Suppressor macrophage treated with lipopolysaccharide for 4 hours (primary cell): ENCODE measurements at places on chromosomes 3 and 15.

DNA sequence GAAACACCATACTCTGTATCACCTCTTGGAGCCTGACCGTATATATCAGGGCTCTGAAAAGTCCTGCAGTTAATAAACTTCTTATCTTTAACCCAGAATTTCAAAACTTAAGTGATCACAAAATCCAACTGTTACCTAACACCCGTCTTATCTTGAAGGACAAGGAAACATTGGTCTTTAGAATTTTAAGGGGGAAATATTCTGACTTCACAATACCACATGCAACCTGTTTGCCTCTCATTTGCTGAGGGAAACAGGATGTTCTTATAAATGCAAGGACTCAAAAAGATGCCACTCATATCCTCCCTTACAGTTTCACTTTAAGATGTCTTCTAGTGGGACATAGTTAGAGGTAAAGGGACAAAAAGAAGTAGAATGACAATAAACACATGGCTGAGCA lies 67.9 kb downstream of the CRTC3 start:
- peak; percentile 15 for DNase-seq

DNA sequence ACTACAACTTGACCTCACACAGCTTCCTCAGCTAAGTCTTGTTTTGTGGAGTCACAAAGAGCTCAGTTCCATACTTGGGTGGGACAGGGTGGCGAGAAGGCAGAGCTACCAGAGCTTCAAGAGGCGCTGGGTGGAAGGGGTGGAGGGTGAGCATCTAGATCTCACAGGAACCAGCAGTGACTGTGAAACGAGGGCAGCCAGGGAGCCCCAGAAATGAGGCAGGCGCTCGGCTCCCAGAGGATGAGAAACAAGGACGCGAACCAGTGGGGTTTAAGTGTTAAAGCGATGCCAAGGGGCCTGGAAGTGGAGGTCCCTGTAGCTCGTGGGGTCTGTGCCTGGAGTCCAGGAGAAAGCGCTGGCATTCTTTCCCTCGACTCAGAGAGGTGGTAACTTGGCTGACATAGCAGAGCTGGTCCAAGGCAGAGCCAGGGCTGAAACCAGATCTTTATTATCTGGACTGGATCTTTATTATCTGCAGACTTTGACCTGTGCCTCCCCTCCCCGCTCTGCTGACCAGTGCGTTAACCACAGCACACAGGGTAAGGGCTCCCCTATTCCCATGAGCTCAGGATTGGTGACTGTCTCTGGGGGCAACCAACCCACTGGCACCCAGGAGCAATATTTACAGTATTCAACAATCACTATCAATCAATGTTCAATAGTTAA lies 26.2 kb upstream of the TRPM1 start:
- no peak for DNase-seq

DNA sequence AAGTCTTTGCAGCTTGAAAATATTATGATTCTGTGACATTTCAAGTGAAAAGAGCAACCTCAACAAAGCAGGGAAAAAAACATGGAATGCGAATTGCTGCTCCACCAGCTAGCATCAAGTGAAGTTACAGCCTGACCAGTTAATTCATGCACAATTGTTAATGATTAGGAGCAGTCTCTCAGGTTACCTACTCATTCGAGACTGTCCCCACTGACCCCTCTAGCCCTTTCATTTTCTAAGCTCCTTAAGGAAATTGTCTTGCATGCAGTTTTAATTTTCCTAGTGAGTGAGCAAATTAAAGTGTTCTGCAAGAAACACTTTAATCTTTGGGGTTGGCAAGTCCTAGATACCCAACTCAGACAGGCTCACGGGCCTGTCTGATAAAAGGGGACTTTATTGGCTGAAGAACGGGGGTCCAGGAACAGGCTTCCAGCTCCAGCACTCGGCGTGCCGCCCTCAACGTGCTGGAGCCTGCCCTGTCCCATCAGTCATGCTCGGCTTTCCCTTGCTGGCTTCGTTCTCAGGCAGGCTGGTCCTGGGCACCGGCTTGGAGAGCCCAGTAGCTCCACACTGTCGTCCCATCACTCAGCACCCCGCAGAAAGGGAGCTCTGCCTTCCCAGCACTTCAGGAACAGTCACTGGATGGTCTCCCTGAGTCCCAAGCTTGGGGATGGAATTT lies 18.3 kb downstream of the PODXL2 start:
- DNase-seq = no peak

GRCh38 chr3:175620532-175620931 lies 761.4 kb downstream of the NAALADL2 start:
- no peak for DNase-seq

DNA sequence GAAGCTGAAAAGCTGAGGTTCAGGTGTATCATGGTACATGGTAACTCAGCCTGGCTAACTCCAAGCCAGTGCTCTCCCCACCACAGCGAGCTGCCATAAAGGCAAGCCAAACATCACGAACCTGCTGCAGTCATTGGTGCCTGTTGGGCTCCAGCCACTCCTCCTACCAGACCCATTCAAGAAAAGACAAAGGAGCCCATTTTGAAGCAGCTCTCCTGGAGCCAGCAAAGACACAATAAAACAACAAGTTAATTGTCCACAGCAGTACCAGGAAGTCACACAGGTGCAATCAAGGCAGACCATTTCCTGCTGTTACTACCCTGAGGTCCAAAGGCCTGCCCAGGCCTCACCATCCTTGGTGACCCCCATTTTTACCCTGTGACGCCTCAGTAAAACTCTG lies 77.6 kb downstream of the DAPK2 start:
- no peak for DNase-seq

DNA sequence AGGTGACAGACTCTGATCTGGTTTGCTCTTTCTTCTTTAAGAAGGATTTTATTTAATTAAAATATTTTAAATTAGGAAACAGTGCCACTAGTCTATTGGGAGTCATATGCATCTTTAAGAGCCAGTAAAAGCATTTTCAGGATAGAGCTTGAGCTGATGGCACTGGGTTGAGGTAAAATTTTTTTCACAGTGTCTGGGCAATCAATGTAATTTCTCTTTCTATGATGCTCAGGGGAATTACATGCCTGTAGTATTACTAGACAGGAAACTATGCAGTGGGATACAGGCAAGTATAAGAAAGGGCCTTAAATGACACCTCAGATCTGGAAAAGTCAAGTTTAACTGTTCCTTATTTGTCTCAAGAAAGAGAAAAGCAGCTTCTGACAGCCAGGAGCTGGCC lies 76.4 kb downstream of the GAP43 start:
- DNase-seq = no peak
